ENCODE measurements at places on chromosomes 4 and X.

DNA sequence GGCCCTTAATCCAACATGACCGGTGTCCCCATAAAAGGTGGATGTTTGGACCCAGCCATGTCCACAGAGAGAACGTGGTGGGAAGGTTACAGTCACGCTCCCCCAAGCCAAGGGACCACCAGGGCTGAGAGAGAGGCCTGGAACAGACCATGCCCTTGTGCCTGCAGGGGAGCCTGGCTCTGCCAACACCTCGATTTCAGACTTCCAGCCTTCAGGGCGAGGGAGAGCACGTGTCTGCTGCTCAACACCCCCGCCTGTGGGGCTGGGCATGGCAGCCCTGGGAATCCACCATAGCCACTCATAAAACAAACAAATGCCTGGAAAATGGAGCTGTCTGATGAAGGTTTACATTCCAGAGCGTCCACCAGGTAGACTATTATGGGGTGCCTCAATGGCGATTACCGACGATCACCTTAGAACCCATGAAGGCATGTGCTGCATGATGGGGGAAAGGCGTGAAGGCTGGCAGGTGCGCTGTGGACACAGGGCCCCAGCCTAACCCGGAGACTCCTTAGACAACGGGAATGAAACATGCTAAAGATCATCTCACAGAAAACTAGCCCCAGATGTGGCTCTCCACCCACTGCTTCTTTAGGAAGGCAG, 42.3 kb upstream of the HMX1 start:
- no peak for DNase-seq

- no peak for DNase-seq
Measured at GRCh38 chr4:155179216-155179615, 29.2 kb upstream of the NPY2R start.

- no peak for DNase-seq
Measured at GRCh38 chrX:42442745-42443144, 335.2 kb downstream of the PPP1R2C start.

- no peak for DNase-seq
Measured at GRCh38 chr4:172547724-172548123, 620.9 kb upstream of the GALNT7 start.

DNA sequence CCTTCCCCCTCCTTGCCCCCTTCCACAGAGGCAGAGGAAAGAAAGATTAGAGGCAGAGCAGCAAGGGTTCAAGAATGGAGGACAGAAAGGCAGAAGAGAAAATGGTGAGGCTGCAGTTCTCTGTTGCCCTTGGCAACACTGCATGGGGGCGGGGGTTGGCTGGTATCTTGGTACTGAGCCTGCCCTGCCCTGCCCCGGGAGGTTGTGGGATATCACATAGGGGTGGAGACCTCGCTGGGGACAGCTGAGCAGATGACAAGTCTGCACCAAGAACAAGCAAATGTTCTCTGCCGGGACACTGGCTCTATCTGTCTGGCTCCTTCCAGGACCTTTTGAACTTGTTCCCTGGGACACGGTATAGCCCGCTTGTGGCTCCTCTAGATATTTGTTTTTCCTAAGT, 39.8 kb downstream of the NHS start:
- DNase-seq: no peak

DNA sequence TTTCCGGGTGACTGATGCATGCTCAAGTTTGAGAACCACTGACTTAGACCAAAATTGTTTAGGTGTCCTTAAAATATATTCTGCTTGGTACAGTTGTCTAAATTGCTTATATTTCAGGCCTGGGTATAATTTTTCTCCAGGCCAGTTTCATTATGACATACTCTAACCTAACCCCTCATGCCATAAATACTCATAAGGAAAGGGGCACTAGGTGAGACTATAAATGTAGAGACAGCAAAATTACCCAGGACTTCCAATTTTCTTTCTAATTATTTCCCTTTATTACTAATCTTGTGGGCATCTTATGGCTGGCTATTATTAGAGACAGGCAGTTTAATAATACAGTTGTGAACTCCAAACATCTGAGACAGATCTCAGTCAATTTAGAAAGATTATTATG, 150.2 kb downstream of the RRAGB start:
- no peak for DNase-seq

DNA sequence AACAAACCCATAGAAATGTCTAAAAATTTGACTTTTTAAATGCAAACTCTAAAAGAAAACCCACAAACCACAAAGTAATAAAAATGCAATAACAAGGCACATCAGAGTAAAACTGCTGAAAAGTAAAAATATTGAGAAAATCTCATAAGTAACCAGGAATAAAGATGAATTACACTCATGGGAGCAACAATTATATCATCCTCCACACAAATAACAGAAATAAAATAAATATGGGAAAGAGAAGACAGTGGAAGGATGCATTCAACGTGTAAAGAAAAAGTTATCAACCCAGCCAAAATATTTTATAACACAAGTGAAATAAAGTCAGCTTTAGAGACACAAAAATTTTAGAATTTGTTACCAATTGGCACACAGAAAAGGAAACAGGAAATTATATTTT, 1420.2 kb downstream of the PCDH18 start:
- no peak for DNase-seq

GRCh38 chr4:76610751-76611547, 175.9 kb downstream of the SHROOM3 start:
- no peak for DNase-seq

GRCh38 chr4:76059750-76060149, 14.8 kb upstream of the ART3 start:
- no peak for DNase-seq

GRCh38 chr4:100348473-100348872, 158.2 kb upstream of the DDIT4L start:
- DNase-seq: no peak

DNA sequence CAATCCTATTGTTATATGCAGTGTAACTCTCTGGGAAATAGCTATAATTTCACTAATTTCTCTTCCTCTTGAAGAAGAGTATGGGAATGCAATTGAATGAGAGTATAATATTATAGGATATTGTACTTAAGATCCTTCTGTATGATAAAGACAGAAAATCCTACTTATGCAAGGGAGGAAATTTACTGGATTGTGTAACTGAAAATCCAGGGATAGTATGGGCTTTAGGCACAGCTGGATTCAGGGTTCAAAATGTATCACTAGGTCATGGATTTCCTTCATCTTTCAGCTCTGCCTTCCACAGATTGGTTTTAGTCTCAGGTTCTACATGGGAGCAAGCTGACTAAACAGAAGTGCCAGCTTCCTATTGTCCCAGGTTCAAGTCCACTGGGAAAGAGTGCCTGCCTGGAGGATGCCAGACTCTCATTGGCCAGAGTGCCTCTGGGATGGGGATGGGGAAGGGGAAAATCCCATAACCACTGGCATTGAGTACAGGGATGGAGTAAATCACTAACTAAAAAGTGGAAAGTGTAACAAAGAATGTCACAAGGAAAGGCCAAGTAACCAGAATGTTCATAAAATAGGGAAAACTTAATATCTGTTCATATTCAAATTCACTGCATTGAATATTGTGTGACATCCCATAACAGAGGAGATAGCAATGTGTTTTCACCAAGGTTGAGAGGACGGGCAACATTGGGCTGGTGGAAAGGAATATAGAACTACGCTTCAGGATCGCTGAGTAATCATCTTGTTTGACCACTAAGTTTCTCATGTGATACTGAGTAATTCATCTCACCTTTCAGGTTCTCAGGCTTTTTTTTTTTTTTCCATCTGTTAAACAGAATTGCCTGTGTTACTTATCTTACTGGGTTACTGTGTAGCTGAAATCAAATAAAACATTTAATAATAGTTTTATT, 75.7 kb downstream of the ANXA3 start:
- DNase-seq: no peak

- no peak for DNase-seq
Measured at GRCh38 chr4:184287697-184288255, 70.1 kb upstream of the ENPP6 start.

DNA sequence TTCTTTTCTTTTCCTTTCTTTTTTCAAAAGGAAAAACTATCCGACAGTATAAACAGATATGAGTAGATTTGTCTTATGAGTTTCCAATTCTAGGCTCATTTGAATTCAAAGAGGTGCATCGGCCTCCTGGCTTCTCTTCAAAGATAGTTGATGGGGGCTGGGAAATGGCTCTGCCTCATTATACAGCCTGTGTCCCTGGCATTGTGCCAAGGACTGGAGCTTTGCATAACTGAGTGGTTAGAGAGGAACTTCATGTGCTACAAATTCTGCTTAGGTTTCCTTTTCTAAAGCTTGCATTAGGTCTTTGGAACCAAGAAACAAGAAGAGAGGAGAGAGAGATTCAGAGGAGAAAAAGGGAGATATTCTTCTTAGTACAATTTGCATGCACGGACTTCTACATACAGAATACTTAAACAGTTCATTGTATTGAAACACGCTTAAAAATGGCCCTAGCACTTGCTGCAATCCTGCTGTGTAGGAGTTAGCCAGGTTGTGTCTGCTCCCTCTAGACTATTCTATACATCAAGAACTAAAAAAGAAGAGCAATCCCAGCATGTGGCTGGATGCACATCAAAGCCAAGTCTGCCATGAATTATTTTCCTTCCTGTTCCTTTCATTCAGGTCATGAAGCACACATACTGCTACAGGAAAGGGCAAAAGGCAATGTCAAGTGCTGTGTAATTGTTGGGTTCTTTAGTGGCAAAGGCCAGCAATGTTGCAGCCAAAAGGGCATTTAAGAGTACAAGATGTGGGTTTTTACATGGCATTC, 70.9 kb downstream of the INTS12 start:
- DNase-seq: no peak

GRCh38 chrX:7068939-7069367, 78.6 kb upstream of the STS start:
- no peak for DNase-seq

DNA sequence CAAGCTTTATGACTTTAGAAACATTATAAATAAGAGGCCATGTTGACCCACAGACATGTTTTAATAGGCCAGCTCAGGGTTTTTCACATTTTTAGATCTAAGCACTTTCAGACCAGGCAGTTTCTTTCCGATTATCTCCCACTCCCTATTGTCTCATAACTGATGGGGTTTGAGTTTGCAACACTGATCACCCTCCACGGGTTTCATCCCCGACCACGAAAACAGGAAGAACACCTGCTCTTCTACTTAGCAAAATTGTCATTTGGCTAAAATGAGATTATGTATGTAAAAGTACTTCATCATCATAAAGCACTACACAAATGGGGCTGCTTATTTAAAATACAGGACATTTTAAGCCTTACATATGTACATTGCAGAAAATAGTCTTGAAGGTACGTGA, 407.9 kb downstream of the HNRNPD start:
- DNase-seq: no peak

DNA sequence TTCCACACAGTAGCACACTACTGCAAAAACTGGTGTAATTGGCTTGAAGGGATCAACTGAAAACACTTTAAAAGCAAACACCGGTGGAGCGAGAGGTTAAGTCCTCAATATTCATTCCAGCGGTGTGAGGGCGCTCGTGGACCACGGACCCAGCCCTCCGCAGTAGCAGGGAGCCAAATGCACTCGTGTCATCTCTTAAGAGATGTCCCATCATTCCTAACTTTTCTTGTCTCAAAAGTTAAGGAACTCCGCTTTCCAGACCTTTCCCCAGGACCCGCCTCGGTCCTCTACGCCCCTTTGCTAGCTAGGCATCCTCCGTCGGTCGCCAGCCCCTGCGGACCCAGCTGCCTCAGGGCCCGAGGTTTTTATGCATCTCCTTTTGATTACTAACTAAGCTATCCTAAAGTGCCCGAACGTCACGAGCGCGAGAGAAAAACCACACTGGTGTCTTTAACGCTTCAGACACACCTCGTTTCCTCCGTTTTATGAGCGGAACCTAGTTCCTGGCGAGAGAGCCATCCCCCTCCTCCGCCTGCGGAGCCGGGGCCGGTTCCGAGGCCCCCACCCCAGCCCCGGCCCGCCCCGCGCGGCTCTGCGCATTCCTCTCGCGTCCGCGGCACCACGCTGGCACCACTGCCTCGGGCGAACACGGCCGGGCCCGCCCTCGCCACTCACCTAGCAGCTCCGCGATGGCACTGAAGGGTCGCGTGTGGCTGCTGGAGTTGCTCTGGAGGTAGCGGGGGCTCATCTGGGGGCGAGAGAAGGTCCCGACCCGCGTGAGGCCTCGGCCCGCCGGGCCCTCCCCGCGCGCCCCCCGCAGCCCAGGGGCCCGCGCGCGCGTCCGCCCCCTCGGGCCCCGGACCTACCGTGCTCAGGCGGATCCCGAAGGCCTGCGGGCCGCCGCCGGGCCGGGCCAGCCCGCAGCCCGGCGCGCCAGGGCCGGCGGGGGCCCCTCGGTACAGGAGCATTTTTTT, 723 bp downstream of the MORC4 start:
- peak; percentile 4 for DNase-seq

DNA sequence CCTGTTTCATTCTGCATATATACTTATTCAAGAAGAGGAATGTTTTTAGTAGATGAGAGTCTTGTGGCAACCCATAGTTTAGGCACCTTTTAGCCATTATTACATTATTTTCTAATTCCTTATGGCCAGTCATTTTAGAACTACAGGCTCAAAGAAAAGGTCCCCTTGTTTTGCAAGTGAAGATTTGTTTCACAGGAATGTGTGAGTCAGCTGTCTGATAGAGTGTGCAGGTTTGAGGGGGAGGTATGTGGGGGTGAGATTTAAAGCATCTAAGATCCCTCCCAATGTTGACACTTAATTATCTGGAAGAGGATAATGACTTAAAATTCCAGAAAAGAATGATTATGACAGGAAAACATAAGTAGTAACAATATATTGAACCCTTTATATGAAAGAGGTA, 495.6 kb downstream of the KCNIP4 start:
- no peak for DNase-seq

DNA sequence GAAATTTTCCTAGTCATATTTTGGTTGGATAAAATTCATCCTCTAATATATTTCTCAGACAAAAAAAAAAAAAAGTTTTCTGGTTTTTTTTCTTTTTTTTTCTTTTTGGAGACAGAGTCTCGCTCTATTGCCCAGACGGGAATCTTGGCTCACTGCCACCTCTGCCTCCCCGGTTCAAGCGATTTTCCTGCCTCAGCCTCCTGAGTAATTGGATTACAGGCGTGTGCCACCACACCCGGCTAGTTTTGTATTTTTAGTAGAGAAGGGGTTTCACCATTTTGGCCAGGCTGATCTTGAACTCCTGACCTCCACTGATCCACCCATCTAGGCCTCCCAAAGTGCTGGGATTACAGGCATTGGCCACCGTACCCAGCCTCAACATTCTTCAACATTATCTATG, 432.7 kb upstream of the PABPC4L start:
- DNase-seq: no peak

DNA sequence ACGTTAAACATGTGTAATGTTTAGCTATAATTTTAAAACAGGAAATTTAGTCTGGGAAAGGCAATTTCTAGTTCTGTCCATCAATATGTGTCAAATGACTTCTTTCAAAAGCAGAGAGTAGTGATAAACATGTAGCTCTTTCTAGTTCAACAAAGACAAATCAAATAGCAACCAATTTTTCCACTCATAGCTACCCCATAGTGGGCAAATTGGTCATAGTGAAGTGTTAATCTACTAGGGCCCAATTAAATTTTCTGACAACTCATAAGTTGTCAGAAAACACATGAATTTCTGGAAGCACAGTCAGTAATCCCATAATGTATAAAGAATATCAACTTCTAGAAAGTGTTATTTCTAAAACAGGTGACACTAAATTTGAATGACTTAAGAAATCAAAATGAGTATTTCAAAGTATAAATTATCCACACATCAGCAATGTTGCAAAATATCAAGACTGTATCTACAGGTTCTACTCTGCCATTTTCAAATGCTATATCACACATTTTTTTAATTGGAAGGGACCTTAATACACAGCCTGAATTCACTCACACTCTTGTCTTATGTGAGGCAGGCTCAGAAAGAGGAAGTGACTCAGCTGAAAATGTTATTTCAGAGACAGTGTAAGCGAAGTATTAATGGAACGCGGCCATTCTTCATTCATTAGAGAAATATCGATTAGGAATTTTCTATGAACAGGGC, 7.7 kb downstream of the OCIAD2 start:
- DNase-seq: no peak
